Fibroblast of skin of left biceps (primary cell): ENCODE measurements at places on chromosomes 2 and 18.
A peak's percentile ranks its signal among the peaks of the same experiment; 100 is the strongest.

- DNase-seq, result no peak
These were observed 27.5 kb upstream of the CD8A start for GRCh38 chr2:86818114-86818801.

DNA sequence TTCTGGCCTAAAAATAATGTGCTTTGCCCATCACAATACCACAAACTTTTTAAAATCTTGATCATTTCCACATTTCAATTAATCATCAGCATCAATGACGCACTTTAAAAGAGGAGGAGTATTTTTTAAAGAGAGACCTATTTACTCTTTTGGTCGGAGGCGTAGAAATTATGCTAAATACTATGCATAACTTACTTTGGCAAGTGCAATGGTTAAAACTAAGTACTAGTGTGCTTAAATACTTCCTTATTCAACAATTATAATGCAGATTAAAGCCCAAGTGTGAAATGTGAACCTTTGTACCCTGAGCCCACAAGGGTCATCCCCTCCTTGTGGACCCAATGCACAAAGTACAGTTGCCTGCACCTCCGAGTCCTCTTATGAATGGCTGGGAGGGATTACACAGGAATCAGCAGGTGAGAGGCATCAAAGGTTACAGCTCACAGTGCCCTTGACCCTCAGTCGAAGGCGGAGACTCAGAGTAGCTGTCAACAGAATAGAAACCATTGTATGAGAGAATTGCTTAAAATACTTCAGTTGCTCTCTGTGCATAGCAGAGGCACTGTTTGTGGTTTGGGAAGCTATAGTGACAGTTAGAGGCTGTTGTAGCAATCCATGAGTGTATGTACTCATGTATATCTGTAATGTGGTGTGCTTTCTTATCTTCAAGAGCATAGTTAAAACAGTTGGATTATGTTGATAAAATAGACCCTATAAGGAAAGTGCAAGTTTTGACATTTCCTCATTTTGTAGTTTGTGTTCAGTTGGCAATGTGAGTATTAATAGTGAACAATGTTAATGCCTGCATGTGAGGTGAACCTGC lies 151.7 kb upstream of the ITGA4 start:
- DNase-seq, result no peak

GRCh38 chr2:170830166-170830565 lies 13.5 kb downstream of the GAD1 start:
- DNase-seq, result no peak

GRCh38 chr2:113376253-113376912 lies 61.1 kb upstream of the ZNG1B start:
- DNase-seq, result no peak

GRCh38 chr18:27004056-27004829 lies 138.7 kb upstream of the AQP4 start:
- DNase-seq, result no peak

DNA sequence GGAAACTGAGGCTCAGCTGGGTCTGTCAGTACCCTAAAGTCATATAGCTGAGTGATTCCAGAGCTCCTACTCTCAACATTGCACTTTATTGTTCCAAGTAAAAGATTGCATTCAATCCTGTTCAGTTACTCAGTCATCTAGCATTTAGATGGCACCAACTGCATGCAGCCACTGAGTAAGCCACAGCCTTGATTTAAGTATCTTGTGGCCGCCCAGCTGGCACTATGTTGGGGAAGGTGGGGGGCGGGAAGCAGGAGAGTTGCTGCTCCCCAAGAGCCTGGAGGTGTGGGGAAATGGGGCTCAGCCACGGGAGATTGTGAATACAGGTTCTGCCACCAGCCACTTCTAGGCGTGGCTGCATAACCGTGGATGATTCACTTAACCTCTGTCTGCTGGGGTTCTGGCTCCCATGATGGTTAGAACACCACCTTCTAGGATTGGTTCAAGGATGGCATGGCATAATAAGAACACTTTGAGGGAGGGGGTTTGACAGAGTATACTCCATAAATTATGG lies 17.1 kb downstream of the ZFP36L2 start:
- DNase-seq, result no peak

- no peak for DNase-seq
These were observed 81.1 kb downstream of the ACVR2A start for GRCh38 chr2:147925886-147926285.

- no peak for DNase-seq
These were observed 55.6 kb downstream of the CHRNA1 start for GRCh38 chr2:174708713-174709112.

GRCh38 chr2:149745396-149746230 lies 158.0 kb upstream of the MMADHC start:
- DNase-seq, result no peak

GRCh38 chr2:44774826-44775492 lies 166.5 kb upstream of the SIX3 start:
- DNase-seq, result no peak

GRCh38 chr18:58307441-58307840 lies 263.4 kb downstream of the NEDD4L start:
- no peak for DNase-seq

GRCh38 chr2:231134910-231135655 lies 10.2 kb upstream of the HTR2B start:
- no peak for DNase-seq

DNA sequence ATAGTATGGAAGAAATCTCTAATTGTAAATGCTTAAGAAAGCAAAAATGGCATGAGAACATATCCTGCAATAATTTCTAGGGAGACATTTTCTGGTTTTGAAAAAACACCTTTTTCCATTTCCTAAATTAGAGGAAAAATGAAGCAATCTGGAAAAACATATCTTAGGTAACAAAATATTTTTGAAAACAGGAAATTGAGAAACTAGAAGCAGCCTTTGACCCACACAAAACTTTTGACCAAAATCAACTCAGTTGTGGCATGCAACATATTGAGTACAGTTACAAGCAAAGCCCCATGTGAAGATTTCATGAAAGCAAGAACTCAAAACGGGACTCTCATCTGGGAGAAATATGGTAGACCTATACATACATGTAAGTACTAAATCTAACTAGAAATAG lies 28.6 kb upstream of the CHAC2 start:
- no peak for DNase-seq

GRCh38 chr2:202064881-202065230 lies 8.2 kb upstream of the KIAA2012 start:
- no peak for DNase-seq

DNA sequence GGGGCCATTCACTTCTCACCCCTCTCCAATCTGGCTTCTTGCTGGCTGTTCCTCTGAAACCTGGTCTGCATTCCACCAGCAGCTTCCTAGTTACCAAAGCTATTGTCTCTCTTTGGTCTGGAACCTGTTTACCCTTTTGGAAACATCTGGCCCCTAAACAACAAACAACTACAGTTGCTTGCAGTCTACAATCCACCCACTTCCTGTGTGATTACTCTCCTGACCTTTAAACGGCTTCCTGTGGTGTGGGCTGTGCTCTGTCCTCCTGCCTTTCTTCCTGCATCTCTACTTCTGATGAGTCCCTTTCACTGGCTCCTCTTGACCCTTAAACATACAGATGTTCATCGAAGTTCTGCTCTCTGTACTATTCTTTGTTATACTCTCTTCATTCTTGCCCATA lies 303.8 kb downstream of the TDRD15 start:
- no peak for DNase-seq

- no peak for DNase-seq
These were observed 149.3 kb downstream of the COL6A3 start for GRCh38 chr2:237264480-237265219.

DNA sequence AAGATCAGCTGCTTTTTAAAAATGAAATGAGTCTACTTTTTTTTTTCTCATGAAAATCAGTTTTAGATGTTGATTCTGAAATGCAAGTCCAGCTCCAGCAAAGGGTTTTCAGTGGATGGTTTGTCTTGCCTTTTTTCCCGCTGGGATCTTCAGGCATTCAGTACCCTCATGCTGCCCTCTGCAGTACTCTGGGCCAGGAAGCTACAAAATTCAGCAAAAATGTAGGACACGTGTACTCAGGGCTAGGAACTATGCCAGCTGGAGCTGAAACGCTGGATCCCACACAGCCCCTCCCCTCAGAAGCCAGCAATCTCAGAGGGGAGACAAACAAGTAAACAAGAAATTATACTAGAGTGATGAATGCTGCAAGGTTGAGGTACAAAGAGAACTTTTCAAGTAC lies 97.3 kb downstream of the MMADHC start:
- DNase-seq, result peak; percentile 18

- no peak for DNase-seq
These were observed at the start of gene SULT1C2 for GRCh38 chr2:108288534-108289106. SULT1C2 (plus strand) TSS chr2:108288895; CDS start chr2:108293668, 4,773 bp downstream.

DNA sequence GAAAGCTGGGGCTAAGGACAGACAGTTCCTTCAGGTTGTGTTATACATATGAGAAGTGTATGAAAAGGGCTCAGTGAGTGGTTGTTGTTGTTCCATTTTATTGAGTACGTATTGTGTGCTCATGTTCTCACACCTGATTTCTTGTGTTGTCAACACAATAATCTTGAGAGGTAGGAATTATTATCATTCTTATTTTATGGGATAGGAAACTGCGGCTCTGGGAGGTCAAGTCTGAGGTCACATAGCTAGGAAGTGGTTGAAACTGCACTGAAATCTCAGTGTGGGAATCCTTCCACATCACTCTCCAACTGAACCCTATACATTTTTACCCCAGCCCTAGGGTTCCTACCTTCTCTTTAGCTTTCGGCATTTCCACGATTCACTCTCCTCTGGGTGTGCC lies 124.2 kb upstream of the CXCR4 start:
- no peak for DNase-seq

GRCh38 chr18:71598374-71598773 lies 945.8 kb downstream of the CBLN2 start:
- no peak for DNase-seq

DNA sequence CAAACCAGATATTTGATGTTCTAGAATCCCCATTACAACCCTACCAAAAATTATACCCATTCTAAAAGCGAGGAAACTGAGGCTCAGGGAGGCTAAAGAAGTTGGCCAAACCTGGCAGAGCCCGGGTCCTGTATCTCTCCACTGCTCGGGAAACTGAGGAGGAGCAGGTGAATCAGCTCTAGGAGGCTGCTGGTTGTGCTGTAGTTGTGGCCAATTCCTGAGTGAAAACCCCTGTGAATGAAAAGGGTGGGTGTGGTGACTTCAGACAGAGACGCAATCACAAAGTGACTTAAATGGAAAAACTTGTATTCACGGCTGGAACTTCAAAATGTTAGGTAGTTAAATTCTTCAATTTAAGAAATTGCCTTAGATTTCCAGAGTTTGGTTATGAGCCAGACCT lies 105.7 kb upstream of the SEC11C start:
- no peak for DNase-seq

DNA sequence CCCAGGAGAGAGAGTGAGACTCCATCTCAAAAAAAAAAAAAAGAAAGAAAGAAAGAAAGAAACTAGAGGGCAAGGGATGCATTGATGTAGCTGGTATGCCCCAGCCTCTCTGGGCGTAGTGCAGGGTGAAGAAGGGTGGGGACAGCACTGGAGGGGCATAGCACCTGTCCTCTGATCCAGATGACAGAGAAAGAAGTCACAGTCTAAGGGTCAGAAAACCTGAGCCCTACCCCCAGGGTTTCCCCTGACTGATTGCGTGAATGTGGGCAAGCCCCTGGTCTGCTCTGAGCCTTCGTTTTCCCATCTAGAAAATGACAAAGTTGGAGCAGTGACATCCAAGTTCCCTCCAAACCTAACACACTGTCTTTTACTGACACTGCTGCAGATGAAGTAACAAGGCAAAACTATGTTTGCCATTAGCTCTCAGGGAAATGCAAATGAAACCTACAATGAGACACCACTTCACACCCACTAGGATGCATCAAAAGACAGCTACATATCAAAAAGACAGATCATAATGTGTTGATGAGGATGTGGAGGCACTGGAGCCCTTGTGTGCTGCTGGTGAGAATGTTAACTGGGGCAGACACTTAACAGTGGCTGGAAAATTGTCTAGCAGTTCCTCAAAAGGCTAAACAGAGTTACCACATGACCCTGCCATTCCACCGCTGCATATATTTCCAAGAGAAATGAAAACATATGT lies 19.5 kb upstream of the YWHAQ start:
- DNase-seq, result no peak

DNA sequence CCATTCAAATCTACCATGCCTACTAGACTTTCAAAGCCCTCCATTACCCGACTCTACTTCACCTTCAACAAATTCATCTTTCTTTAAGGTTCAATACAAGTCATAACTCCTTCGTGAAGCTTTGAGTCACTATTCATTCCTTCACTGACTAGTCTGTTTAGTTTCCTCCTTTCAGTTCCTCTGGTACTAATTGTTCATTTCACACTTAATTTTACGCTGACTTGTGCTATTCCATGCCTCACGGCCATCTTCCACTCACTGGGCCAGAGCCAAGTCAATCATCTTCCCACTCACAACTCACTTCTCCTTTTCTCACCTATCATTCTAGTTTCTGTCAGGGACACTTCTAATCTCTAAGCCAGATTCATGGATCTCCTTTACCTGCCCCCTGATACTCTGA lies 136.2 kb downstream of the MTX2 start:
- DNase-seq, result no peak

DNA sequence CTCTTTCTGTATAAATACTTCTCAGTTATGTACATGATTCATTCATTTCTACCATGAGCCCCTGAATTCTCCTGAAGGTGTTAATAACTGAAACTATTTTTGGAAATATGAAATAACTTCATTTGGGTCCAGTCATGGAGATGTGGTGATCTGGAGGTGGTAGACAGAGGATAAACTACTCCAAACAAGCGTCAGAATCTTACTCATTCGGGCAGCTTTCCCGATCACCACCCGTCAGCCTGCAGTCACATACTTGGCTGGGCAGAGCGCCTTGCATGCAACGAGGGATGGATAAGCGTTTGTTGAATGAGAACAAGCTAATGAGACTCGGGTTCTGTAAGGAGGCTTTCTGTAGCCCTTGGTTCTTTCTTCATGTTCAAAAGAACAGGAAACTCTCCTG lies 222.7 kb downstream of the CD226 start:
- no peak for DNase-seq

- no peak for DNase-seq
These were observed 990 bp upstream of the GDF7 start for GRCh38 chr2:20666005-20666303.

- DNase-seq, result no peak
These were observed 211.2 kb downstream of the NAPG start for GRCh38 chr18:10736984-10737383.

- DNase-seq, result no peak
These were observed 14.8 kb downstream of the FBXO48 start for GRCh38 chr2:68452158-68452900.

GRCh38 chr18:49400398-49401072 lies 59.9 kb downstream of the DYM start:
- no peak for DNase-seq
